ENCODE measurements at places on chromosomes 16 and 17.
A peak's percentile ranks its signal among the peaks of the same experiment; 100 is the strongest.

DNA sequence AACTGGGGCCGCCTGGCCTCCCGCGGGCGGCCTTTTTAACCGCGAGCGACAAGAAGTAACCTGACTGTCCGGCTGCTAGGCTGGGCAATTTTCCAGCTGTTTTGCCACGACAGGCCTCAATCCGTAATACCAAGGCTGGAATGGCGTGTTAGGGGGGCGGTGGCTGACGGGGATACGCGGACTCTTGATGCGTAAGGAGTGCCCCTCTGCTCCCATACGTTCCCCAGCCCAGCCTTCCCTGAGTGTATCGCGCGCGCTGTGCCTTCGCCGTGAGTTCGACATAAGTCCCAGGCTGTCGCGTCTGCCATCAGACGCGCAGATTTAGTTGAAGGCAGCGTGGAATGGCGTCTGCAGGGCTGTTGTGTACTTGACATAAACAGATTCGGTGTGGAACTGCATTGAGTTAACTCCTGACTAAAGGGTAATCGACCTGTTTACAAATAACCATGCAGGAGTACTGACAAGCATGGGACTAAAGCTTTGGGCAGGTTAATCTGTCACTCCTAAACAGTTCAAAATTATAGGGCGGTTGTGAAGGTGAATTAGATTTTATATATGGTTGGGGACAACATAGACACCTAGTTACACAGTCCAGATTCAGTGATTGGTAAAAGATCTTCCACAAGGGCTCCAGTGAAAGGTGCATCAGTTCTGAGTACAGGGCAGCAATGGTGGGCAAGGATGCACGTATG, 16.6 kb upstream of the ERN1 start:
- no peaks in the 10 kb centered on the region for H3K27me3 ChIP-seq
- DNase-seq: peak; percentile 33
- peaks cover 29% of the 10 kb centered on the region for H3K4me1 ChIP-seq
- H3K27ac ChIP-seq: no peak overlapping the region
- no peak overlapping the region for H3K4me3 ChIP-seq
- peaks cover 25% of the 10 kb centered on the region for H3K36me3 ChIP-seq

GRCh38 chr16:55488306-55488705, 9.3 kb downstream of the MMP2 start:
- no peaks in the 10 kb centered on the region for H3K4me1 ChIP-seq
- no peak for DNase-seq
- no peak overlapping the region for H3K27ac ChIP-seq
- peaks cover 13% of the 10 kb centered on the region for H3K27me3 ChIP-seq
- H3K36me3 ChIP-seq: no peaks in the 10 kb centered on the region
- no peak overlapping the region for H3K4me3 ChIP-seq

GRCh38 chr17:41691031-41691777, 2.5 kb downstream of the EIF1 start:
- no peak for DNase-seq
- peaks cover 52% of the 10 kb centered on the region for H3K4me1 ChIP-seq

GRCh38 chr17:45306623-45307022, 10.2 kb downstream of the MAP3K14 start:
- no peaks in the 10 kb centered on the region for H3K27me3 ChIP-seq
- H3K36me3 ChIP-seq: peaks cover 79% of the 10 kb centered on the region
- H3K4me1 ChIP-seq: peaks cover 52% of the 10 kb centered on the region

GRCh38 chr17:41101586-41102259, at the start of gene KRTAP4-16:
TSS of gene KRTAP4-16 (minus strand) at chr17:41102209. CDS start at chr17:41102209, 0 bp downstream.
- peak within 1 kb of the TSS; percentile 37 for H3K27ac ChIP-seq
- no peak within 1 kb of the TSS for H3K4me3 ChIP-seq
- H3K27me3 ChIP-seq: peaks cover 6% of the 10 kb centered on the region

DNA sequence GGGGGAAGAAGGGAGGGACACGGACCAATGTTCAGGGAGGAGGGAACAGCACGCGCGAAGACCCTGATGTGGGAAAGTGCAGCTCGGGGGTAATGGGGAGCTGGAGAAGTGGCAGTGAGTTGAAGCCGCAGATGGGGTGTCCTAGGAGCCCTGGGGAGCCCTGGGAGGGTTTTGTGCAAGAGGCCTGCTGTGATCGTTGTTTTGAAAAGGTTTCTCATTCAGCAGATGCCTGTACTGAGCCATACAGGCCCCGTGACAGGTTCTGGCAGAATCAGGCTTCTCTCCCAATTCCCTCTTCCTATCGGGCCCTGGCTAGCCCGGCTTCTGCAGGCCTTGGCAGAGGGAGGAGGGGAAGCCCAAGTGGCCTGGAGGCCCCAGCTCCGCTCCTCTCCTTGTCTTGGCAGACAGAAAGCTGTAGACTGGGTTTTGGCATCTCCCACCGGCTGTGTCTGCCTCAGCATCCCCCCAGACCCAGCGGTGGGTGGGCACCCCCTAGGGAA, 38.4 kb upstream of the EMP2 start:
- peaks cover 17% of the 10 kb centered on the region for H3K4me1 ChIP-seq
- DNase-seq: no peak
- peaks cover 31% of the 10 kb centered on the region for H3K27me3 ChIP-seq
- no peak overlapping the region for H3K4me3 ChIP-seq

GRCh38 chr17:19385521-19385983, 1.4 kb downstream of the MFAP4 start:
- peaks cover 11% of the 10 kb centered on the region for H3K4me1 ChIP-seq
- H3K27ac ChIP-seq: no peak overlapping the region
- H3K36me3 ChIP-seq: peaks cover 28% of the 10 kb centered on the region
- H3K4me3 ChIP-seq: no peak overlapping the region
- no peak for DNase-seq

- H3K36me3 ChIP-seq: peaks cover 20% of the 10 kb centered on the region
- H3K4me3 ChIP-seq: peak overlapping the region; percentile 91
- H3K4me1 ChIP-seq: peaks cover 14% of the 10 kb centered on the region
- DNase-seq: no peak
- no peaks in the 10 kb centered on the region for H3K27me3 ChIP-seq
These were observed 762 bp downstream of the CDK12 start for GRCh38 chr17:39461926-39462569.

GRCh38 chr17:35486920-35487732, 38.6 kb upstream of the SLFN13 start:
- DNase-seq: peak; percentile 64
- peaks cover 20% of the 10 kb centered on the region for H3K4me1 ChIP-seq
- peak overlapping the region; percentile 93 for H3K27ac ChIP-seq
- H3K4me3 ChIP-seq: peak overlapping the region; percentile 90
- H3K36me3 ChIP-seq: peaks cover 12% of the 10 kb centered on the region

DNA sequence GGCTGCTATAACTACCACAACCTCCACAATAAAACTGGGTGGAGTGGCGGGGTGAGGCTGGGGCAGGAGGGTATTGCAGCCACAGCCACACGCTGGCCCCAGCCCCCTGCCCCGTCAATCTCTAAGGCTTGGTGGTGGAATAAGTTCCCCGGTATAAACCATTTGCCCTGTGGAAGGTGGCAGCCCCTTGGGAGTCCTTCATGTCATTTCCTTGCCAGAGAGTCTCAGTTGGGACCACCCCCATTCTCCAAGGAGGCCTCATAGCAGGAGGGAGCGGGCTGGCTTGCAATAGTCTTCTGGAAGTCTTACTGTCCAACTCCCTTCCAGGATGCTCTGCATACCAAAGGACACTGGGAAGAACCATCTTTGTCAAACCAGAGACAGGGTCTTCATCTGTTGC, 19.4 kb downstream of the CD300A start:
- H3K36me3 ChIP-seq: peaks cover 3% of the 10 kb centered on the region
- no peaks in the 10 kb centered on the region for H3K4me1 ChIP-seq
- H3K27me3 ChIP-seq: peaks cover 8% of the 10 kb centered on the region
- no peak for DNase-seq
- H3K4me3 ChIP-seq: no peak overlapping the region

DNA sequence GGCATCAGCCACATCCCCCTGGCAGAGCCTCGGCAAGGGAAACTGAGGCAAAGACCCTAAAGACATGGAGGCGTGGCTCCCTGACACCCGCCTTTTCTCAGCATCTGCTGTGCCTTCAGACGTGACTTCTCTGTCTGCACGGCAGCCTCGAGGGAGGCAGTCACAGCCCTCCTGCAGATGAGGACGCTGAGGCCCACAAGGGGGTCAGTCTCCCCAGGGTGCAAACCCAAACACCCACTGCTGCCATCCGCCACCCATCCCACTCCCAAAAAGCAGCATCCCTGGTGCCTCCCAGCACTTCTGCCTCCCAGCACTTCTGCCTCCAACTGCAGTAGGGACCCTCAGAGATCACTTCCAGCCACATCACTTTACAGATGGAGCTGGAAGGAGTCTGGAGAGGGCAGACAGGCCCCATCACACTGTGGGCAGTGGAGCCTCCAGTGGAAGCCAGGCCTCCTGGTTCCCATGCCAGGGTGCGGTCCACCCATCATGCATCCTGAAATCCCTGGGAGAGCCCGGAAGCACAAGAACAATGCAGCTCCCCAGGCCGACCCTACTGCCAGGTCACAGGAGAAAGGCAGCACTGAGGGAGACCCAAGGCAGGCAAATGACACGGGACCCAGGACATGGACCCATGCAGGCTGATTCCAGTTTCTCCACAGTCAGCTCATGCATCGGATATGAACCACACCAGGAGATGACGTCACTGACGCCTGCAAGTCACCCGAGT, 23.8 kb downstream of the KDM8 start:
- no peak for DNase-seq
- H3K27me3 ChIP-seq: no peaks in the 10 kb centered on the region
- H3K4me1 ChIP-seq: peaks cover 86% of the 10 kb centered on the region
- peak overlapping the region; percentile 41 for H3K4me3 ChIP-seq

DNA sequence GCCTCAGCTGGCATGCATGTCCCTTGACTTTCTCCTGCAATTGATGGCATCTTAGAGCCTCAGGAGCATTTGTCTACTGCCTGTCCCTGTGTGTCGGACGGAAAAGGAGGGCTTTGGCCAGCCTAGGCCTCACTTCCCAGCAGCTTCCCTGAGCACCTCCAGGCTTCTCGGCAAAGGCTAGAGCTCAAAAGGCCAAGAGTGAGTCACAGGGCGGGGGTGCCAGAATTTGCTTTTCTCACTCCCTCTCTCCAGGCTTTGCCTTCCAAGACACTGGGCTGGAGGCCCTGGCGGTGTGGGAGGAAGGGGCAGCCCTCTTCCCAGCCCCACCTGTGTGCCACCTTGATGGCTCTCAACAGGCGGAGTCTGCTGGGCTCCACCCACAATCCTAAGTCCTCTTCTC, 107.3 kb upstream of the MAF start:
- no peaks in the 10 kb centered on the region for H3K36me3 ChIP-seq
- H3K27me3 ChIP-seq: no peaks in the 10 kb centered on the region
- H3K27ac ChIP-seq: no peak overlapping the region
- no peak for DNase-seq
- H3K4me3 ChIP-seq: no peak overlapping the region
- no peaks in the 10 kb centered on the region for H3K4me1 ChIP-seq

- H3K27ac ChIP-seq: no peak overlapping the region
- peaks cover 4% of the 10 kb centered on the region for H3K4me1 ChIP-seq
- H3K4me3 ChIP-seq: no peak overlapping the region
- H3K27me3 ChIP-seq: no peaks in the 10 kb centered on the region
- no peak for DNase-seq
- H3K36me3 ChIP-seq: no peaks in the 10 kb centered on the region
These were observed 17.4 kb downstream of the DUSP14 start for GRCh38 chr17:37507111-37507510.

GRCh38 chr17:48604770-48605329, at the start of gene HOXB6:
TSS of gene HOXB6 (minus strand) at chr17:48604986. CDS start at chr17:48598150, 6,836 bp downstream.
- peaks cover 9% of the 10 kb centered on the region for H3K4me1 ChIP-seq
- H3K36me3 ChIP-seq: no peaks in the 10 kb centered on the region
- no peak within 1 kb of the TSS for H3K27ac ChIP-seq
- peaks cover 95% of the 10 kb centered on the region for H3K27me3 ChIP-seq

DNA sequence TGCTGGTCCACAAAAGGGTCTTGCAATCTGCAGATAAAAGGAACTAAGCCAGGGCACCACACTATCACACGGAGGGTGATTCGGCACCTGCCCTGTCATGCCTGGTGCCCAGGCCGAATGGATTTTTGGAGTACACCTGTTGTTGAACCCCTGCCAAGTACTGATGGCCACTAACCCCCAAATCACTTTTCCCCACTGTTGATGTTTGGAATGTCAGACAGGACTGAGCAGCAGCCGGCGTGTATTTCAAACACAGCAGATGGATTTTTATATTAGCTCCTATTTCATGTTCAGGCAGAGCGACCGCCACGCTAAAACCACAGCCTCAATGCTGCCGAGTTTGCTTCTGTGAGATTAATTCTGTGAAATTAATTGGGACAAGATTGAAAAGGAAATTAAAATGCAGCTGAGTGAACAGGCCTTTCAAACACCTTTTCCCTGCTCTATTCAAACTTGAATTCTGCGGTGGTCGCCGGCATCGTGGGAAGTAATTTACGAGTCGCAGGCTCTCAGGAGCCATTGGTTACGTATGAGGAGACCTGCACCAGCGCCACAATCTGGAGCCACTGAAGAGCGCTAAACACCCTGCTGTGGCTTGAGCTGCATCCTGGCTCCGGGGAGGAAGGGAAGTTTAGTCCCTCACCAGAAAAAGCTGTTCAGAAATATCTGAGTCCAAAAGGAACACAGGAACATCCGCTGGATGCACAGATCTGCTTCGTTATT, 48.5 kb downstream of the SNX11 start:
- no peak for DNase-seq
- H3K4me1 ChIP-seq: peaks cover 1% of the 10 kb centered on the region
- no peak overlapping the region for H3K4me3 ChIP-seq
- no peak overlapping the region for H3K27ac ChIP-seq
- peaks cover 11% of the 10 kb centered on the region for H3K36me3 ChIP-seq

GRCh38 chr16:66900721-66901441, 17.8 kb downstream of the CDH16 start:
- no peak for DNase-seq
- H3K27ac ChIP-seq: no peak overlapping the region
- H3K36me3 ChIP-seq: peaks cover 2% of the 10 kb centered on the region
- no peaks in the 10 kb centered on the region for H3K27me3 ChIP-seq
- H3K4me1 ChIP-seq: no peaks in the 10 kb centered on the region
- no peak overlapping the region for H3K4me3 ChIP-seq

DNA sequence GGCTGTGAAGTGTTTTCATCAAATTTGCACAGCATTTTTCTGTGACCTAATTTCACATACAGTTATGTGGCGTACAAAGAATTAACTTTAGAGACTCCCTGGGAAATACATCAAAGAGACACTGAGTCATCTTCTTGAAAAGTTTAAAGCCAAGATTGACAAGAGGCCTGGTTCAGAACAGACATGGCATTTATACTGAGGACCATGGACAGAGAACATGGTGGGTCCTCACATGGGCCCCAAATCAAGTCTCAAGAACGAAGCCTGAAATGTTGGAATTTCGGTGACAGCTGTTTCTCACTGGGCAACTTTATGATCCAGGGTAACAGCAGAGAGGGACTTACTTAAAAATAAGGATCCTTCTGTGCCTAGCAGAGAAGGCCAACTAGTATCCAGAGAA, 311.5 kb upstream of the KCNJ16 start:
- no peaks in the 10 kb centered on the region for H3K4me1 ChIP-seq
- no peaks in the 10 kb centered on the region for H3K27me3 ChIP-seq
- H3K27ac ChIP-seq: no peak overlapping the region
- no peak for DNase-seq
- no peak overlapping the region for H3K4me3 ChIP-seq
- H3K36me3 ChIP-seq: no peaks in the 10 kb centered on the region

- H3K36me3 ChIP-seq: no peaks in the 10 kb centered on the region
- DNase-seq: no peak
- H3K27me3 ChIP-seq: peaks cover 38% of the 10 kb centered on the region
- H3K4me1 ChIP-seq: peaks cover 7% of the 10 kb centered on the region
These were observed 10.1 kb downstream of the GAS2L2 start for GRCh38 chr17:35742896-35743477.
